ENCODE measurements at places on chromosomes 7 and 10. TPM values are rescaled to one million over a fixed set of nuclear protein-coding genes. Genes with fewer than 3 reads are reported as not detected.

MUC3A gene
- 0.11 TPM for total RNA-seq

MAT1A gene
- total RNA-seq: not detected

PLOD3 gene
- 69.6 TPM for total RNA-seq

LIPF gene
- not detected for total RNA-seq

KNDC1 gene
- 0.26 TPM for total RNA-seq

FLNC gene
- 0.05 TPM for total RNA-seq

TMEM176B gene
- total RNA-seq: not detected

DNA sequence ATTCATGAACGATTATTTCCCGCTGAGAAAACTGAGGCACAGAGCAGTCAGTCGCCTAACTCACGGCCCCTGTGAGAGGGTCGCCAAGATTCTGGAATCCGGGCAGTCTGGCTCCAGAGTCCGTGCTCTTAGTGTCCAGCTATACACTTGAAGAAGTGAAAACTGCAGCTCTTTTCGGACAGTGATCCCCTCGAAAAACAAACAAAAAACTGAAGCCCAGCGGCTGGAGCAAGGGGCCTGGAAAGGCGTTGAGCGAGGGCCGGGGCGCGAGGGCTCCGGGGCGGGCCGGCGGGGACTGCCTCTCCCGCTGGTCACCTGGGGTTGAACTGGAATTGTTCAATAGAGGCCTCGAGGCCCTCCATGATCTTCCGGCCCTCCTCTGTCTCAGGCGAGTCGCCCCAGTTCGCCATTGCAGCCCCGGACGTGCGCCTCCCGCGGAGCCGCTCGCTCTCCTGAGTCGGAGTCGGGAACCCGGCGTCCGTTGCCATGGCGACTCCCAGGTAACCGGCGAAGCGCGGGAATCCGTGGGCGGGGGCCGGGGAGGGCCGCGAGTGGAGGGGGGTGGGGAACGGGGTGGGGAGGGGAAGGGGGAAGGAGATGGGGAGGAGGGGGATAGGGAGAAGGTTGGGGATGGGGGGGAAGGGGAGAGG lies 881 bp downstream of the C10orf67 start:
- peak; percentile 43 for ATAC-seq

DNA sequence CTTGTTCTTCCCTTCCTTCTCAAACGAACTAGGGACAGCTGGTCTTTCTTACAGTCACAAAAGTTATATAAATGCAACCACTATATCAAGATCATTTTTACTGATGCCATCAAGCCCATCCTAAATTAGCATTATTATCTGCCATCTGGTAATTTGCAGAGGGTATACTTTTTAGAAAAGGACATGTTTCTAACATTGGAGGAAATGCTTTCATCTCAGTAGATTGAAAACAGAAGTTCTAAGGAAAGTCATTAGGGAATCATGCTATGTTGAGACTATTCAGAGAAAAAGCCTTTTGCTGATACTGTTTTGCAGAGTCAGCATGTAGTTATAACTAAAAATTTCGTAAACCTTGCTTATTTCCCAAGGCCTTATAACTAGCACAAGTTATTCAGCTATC lies 146.7 kb downstream of the WNT2 start:
- no peak for ATAC-seq

DNA sequence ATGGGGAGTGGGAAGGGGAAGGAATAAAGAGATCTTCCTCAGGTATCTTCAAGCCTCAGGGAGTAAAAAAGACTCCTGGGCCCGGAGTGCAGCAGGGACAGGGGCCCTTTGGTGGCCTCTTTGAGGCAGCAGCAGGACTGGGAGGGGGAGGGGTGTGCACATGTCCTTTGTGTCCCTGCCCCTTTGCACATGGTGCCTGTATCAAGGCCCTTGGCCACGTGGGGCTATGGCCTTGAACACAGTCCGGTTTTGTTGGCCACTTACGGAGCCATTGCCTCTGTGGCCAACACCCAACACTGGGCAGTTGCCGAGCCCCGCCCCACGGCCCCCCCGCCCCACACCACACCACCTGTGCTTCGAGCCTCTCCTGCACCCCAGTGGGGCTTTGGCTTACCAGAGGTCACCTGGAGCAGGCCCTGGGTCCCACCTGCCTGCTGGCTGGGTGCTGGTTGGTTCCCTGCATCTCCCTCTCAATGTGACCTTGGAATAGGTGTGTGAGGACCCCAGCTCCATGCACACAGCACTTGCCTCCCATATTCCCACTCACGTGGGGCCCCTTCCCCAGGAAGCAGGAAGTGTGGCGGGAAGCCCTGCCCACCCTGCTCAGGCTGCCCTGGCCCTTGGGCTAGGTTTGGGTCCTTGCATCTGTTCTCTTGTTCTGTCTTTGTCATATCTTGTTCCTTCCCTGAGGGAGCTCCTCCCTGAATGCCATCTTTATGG lies 5.4 kb downstream of the SAP25 start:
- no peak for ATAC-seq

DNA sequence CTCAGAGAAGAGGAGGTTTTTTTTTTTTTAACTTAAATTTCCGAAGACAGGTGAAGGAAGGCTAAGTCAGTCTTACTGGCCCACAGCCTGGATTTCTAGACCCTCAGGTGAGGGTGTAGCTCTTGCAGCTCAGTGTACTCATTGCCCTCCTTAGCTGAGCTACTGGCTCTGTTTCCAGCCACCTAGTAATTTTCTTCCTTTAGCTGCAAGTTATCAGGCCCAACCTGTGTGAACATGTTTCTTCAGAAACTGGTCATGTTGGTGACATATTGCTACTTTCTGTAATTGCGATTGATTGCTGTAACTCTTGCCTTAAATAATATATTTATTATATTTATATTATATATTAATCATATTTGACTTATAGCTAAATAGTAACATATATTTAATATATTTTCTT lies 10.0 kb upstream of the TMEM229A start:
- ATAC-seq: no peak

GRCh38 chr7:26550492-26550891 lies 258.8 kb downstream of the SNX10 start:
- no peak for ATAC-seq

DNA sequence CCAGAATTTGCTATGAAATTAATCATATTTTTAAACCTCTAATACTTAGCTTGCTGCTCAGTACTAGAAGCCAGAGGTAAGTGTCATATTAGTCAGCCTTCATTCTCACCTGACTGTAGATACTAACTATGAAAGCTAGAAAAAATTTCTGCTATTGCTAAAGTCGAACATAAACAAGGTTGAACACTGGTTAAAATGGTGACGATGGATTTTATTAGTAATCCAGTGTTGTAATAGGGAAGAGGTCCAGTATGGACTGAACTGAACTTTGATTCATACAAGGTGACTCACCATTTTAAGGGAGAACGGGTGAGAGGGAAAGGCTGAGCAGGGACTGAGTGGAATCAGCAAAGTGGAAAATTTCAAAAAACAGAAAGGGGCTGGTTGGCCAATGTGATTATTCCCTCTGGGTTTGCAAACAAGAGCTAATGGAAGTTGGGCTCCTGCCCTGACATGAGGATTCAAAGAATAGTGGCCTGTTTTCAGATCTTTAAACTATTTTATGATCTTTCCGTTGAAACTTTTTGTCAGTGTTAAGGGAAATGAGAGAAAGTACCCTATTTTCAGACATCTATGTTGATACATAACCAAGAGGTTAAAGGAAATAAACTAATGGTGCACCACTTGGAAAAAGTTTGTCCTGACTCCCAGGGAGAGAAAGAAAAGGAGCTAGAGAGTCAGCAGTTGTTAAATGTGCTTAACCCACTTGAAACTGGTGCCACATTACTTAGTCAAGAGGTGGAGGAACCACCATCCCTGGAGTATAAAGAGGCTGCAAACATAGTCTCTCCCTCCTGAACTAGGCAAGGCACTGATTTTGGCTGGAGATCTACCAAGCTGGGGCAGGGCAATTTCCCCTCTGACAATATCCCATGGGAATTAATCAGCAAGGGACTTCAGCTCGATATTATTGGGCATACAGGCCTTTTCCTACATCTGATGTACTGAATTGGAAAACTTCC lies 15.3 kb upstream of the AKR1C1 start:
- no peak for ATAC-seq

DNA sequence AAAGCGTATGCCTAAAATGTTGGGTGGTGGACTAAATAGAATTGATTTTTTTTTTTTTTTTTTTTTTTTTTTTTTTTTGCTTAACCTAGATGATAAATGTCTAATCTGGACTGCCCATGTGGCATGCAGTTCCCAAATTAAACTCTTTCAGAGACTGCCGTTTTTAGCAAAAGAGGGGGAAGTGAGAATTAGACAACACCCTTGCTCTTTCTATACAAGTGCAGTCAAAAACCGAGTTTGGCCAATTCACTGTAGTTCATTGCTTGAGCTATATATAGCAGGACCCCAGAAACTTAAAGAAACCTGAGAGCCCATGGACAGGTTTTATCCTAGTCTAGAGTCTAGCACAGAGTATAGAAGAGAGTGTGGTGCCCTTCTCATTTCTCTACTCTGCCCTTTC lies 141.9 kb downstream of the GRM3 start:
- ATAC-seq: no peak

DNA sequence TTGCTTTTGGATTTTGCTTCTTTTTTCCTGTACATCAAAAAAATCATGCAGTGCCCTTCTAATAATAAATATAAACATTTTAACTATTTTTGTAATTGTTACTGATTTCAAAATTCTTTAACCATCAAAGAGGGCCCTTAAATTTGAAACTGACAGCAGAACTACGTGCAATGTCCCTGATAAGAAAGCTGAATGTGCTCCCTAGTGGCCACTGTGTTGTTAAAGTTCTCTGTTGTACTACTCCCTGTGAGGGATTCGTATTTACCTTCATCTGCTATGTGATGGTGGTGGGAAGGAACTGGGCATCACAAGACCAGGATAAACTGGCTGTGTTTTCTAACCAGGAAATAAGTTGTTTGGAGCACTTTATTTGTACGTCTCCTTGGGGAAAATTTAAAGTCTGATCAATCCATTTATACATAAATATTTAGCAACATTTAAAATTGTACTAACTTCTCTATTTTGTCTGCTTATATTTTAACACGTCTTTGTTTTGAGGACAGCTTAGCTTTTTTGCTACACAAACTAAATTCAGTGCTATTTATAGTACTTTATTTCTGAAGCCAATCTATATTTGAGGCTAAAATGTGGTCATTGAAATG lies 322.4 kb downstream of the HGF start:
- no peak for ATAC-seq

DNA sequence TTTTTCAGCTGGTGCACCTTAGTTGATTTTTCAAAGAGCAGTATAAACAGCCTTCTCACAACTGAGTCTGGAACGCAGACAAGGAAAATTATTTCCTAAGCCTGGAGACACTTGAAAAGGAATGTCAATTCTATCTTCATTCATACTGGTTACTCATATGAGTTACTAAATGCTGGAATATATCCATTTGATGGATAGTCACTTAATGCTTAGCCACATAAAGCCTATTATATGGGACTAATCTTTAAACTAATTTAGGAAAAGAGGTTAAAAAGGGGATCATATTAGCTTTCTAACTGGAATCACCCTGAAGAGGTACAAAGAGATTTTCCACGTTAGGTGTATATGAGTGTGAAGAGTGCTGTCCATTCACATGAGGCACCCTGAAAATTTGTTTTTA lies 1.7 kb upstream of the HOXA4 start:
- ATAC-seq: no peak

GRCh38 chr7:20395104-20395503 lies 64.4 kb downstream of the ITGB8 start:
- no peak for ATAC-seq

DNA sequence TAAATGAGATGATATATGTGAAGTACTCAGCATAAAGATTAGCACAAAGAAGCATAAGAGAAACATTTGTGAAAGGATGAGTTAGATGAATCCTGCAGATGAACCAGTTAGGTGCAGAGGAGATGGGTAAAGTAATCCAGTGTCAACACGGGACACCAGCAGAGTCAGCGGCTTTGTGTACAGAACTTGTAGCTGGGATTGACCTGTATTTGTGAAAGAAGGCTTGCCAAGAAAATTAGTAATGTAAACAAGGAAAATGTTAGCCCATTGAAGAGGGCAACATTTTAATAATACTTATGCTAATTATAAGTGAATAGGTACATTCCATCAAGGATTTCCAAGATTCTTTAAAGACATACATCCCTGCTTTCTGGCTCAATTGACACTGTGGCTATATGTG lies 255.7 kb downstream of the PTEN start:
- no peak for ATAC-seq

- no peak for ATAC-seq
Observed at GRCh38 chr7:44713680-44714335, 34.8 kb upstream of the ZMIZ2 start.

- peak; percentile 91 for ATAC-seq
Observed at GRCh38 chr7:139095194-139095659, 14.3 kb downstream of the ZC3HAV1 start.

GRCh38 chr7:94662548-94662947 lies 6.6 kb upstream of the SGCE start:
- ATAC-seq: no peak

DNA sequence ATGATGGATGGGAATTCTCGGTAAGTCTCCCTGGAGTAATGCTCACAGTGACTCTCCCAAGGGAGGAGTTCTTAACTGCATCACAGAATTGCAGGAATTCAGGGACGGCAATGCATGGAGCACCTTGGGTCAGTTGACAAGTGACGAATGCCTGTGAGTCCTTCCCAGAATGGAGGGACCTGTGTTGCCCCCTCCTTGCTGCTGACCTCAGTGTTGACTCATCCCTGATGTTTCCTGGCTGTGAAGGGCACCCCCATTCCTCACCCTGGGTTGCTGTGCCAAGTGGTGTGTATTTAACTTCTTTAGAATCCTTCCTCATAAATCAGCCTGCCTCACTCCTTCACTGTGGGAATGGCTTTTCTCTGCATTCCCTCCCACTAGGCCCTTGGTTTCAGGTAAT lies 98.9 kb downstream of the LRMDA start:
- ATAC-seq: no peak

GRCh38 chr7:19116121-19117090 lies 1.0 kb downstream of the TWIST1 start:
- ATAC-seq: no peak

DNA sequence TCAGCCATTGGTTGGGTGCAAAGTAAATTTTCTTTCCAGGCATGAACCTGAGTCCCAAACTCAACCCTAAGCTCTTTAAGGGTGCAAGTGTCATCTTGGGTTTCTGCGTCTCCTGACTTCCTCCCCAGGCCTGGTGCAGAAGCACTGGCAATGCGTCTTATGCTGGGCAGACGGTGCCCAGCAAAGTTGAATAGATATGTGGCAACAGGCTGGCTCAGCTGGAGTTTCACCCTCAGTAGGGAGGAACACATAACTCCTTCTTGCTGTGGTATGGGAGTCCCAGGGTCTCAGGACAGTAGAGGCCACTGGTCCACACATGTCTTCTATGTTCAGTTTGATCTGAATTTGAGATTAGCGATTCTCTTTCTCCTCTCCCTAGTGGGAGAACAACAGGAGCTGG lies 181.3 kb downstream of the RPS24 start:
- no peak for ATAC-seq

- no peak for ATAC-seq
Observed at GRCh38 chr7:26454180-26454579, 162.5 kb downstream of the SNX10 start.

Data from activated T-helper 17 cell treated with anti-CD3 and anti-CD28 coated beads, Interleukin-2, amount 50 U/mL, for 72 hours (primary cell).